Coronary artery (tissue), 2 donors: ENCODE measurements at places on chromosomes 2 and 18.

GRCh38 chr2:37648331-37649011 lies 23.0 kb downstream of the CDC42EP3 start:
- DNase-seq, result no peak

- DNase-seq, result no peak
Measured at GRCh38 chr2:207434306-207434705, 95.5 kb upstream of the CREB1 start.

DNA sequence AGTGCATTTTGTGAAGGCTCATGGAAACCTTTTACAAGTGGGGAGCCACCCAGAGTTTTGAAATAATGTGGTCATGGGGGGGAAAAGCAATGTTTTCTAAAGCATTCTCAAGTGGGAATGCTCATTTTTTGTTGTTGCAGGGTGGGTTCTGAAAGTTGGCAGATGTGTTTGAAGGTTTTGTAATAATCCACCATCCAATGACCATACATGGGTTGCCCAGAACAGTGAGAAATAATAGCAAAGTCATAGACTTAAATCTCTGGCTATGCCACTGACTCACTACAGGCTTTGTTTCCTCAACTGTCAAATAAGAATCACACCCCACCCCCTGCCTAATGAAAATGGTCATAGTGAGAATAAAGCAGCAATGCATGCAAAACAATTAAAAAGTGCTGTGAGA lies 2.9 kb downstream of the DSG3 start:
- no peak for DNase-seq

DNA sequence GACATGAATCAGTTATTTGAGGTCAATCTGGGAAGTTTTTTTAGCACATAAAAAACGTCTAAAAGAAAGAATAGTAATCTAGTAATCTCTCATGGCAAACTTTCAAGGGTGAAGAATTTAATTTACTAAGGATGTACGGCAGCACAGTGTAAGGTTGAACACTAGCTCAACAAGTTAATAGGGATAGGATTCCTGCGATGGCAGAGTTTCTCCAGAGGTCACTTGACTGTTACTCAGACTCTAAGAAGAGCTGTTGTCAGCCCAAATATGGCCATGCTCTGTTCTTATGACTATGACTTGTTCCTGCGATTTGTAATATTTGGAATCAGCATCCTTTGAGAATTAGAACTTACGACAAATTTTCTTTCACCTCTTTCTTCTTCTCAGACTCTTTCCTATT lies 553.3 kb upstream of the TNP1 start:
- no peak for DNase-seq

DNA sequence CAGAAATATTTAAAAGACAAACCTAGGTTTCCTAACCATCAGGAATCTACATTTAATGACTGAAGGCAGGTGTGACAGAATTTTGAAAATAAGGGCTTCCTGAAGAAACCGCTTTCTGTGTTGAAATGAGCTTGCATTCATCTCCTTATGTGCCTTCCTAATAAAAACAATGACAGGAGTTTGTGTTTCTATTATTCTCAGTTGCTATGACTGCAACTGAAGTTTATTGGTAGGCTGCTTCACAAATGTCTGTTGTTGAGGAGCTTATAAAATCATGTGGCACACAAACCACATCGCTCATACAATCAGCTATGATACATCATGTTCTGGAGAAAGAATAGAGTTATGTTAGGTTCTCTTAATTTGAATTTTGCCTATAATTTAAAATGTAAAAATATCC lies 362.7 kb upstream of the SLC8A1 start:
- no peak for DNase-seq

GRCh38 chr2:199631129-199631528 lies 173.4 kb upstream of the SATB2 start:
- DNase-seq, result no peak

DNA sequence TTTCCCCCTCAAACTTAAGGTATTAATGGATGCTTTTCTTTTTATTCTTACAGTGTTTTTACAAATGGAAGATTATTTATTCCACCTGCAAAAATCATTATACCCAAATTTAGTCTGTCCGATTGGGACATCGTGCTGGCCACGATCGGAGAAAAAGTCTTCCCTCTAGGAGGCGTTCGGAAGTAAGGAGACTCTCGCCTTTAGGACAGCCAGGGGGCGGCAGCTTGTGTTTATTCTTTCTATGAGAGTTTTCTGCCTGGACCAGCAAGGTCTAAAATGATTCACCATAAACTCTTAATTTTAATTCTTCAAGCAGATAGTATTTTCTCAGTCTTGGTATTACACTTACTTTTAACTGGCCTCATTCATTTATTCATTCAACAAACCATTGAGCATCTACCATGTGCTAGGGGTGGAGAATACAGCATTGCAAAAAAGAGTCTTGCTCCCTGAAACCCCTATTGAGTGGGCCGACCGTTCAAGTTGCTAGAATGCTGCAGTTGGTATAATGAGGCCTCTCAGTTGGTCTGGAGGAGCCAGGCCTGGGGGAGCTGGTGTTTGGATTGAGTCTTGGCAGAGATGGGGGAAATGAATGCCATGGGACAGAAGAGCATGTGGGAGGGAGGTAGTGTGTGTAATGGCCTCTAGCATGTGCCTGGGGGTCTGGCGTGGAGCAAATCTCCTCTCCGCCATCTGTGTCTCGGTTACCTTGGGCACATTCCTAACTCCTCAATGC lies 38.7 kb downstream of the DCDC2C start:
- DNase-seq, result peak; percentile 52

DNA sequence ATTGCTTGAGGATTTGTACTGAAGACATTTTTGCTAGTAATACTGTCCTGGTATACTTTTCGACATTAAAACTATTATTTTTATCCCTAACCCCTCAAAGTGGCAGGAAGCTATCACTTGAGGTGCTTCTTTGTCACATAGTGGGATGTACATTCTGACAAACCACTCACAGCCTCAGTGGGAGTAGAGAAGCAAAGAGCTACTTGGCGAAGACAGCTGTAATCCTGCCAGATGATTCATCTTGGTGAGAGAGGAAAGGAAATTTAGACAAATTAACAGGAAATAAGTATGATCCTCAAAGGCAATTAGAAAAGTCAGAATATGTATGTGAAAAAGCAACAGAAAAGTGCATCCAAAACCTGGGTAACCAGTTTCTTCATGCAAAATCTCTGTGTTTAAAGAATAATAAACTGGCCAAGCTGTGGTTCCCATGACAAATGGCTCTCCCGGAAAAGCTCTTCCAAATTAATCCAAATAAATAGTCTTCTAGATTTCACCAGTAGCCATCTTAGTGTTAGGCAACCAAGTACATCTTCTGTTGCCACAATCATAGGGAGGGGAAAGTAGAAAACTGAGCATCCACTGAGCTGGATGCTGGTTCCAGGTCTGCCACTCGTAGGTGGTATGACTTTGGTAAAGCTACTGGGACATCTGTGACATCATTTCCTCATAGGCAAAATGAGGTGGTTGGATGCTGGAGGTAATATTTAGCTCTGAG lies 308.0 kb upstream of the LYPD1 start:
- no peak for DNase-seq

DNA sequence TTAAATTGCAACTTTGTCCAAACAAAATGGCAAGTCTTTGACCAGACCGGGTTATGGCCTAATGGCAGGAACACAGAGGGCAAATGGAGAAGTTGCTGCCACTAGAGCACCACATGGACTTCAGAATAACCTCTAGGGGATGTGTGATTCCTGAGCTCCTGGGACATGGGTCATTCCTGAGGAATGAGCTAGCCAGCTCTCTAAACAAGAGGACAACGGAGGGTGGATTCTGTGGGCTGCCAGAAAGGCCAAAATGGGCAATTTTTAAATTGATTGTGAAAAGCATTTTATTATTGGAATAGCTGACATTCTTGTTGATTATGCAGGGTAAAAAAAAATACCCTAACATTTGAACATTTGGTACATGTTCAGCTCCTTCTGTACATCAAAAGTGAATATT lies 109.8 kb upstream of the FZD5 start:
- no peak for DNase-seq

- DNase-seq, result peak; percentile 50
Measured at GRCh38 chr2:120630031-120630701, 105.5 kb upstream of the GLI2 start.

DNA sequence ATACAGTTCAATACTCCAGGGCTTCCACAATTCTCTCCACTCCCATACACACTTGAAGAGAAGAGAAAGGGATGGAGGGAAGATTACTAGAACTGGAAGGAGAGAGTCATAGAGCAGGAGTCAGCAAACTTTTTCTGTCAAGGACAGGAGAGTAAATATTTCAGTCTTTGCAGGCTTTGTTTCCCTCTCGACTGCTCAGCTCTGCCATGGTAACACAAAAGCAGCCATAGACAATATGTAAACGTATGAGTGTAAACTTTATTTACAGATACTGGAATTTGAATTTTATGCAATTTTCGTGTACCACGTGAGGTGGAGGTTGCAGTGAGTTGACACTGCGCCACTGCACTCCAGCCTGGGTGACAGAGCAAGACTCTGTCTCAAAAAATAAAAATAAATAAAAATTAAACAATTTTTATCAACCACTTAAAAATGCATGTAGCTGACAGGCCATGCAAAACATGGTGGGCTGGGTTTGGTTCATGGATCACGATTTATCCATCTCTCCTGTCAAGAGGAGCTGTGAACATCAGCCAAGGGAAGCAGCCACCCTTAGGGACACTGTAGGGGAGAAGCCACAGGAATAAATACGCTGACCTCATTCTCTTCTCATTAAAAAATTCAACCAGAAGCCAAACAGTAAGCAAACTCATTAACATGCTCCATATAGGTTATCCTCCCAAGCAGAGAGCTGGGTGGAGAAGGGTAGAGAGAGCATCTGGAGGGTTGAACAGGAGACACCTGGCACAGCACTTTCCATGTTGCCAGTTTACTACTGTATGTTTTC lies 266.4 kb upstream of the FN1 start:
- no peak for DNase-seq

GRCh38 chr2:21890041-21890440 lies 766.3 kb downstream of the TDRD15 start:
- no peak for DNase-seq

- no peak for DNase-seq
Measured at GRCh38 chr2:29723255-29724001, 198.0 kb downstream of the ALK start.

DNA sequence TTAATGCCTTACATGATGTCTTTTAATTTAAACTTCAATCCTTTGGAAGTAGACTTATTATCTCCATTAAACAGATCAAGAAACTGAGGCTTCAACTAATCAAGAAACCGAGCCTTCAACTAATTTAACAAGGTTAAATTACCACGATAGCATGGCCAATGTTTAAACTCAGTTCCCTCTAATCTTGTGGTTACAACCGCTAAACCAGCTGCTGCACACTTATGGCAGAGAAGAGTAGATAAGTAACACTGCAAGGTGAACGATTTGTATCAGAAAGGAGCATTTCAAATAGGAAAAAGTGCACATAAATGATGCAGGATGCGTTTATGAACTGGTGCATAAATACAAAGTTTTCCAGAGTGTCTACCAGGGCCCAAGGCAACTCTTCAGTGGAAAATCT lies 144.6 kb upstream of the CAVIN2 start:
- no peak for DNase-seq

GRCh38 chr2:36511858-36512603 lies 85.9 kb downstream of the FEZ2 start:
- no peak for DNase-seq

DNA sequence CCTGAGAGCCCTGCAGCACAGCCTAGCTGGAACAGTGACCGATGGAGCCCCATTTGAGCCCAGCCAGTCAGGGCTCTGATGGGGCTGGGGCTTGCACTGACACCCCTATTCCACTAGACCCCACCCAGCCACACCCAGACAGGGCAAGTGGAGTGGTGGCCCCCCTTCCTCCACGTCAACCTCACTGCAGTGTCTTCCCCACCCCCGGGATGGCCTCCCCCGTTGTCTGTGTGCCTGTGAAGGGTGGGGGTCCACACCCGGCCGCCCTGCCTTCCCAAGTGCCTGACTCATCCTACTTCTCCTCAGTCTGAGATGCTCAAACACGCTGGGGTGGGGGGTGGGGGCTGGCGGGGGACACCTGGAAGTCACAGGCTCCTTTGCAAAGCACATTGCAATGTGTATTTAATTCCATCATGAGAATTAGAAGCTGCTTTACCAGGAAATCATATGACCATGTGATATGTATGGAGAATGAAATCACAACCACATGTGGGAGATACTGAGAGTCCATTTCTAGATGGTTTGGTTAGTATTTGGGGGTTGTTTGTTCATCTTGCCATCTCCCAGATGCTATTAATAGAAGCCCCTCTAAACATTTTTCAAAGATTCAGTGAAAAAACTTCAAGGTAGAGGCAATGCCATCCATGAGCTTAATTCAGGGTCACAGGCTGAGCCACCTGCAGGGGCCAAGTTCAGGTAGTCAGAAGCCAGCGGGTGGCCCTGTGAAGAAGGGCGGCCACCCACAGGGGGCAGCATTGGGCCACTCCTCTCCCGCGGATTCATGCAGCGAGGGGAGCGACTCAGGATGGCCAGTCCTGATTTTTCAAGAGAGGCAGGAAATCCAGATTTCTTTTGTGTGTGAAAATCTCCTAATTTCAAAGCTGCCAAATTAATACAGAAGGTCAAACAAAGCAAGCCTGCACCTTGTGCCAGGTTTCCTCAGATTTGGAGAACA lies 22.7 kb upstream of the GMPPA start:
- no peak for DNase-seq

DNA sequence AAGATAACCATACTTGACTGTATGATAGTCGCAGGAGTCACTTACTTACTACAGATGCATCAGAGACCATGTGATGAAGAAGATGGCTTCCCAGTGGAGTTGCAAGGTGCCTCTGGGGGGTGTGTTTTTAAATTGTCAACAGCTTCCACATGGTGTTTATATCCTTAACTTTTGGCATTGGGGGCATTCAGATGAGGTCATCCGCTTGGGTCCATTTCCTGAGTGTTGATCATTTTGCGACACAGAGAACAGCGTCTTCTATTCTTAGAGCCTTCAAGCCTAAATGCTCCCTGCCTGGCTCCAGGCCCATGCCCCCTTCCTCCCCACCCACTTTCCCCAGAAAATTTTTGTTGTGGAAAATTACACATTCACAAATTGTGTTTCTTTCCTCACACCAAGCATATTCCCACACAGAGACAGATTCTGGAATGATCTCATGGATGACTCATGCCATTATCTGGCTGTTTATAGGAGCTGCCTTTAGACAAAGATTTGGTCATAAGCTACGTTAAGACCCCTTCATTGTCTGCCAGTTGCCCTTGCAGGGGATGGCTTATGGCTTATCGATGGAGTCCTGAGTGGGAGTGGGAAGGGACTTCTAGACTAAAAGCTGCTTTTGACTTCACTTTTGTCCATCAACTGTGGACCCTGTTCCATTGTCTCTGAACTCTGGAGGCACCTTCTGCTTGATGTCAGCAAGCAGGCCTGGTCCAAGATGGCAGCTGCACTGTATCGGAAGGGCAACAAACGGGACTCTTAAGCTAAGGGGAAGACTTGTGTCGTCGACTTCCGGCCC lies 91.8 kb downstream of the CABLES1 start:
- DNase-seq, result no peak

GRCh38 chr2:154452906-154453493 lies 245.5 kb upstream of the KCNJ3 start:
- no peak for DNase-seq
